ENCODE measurements at places on chromosomes 2 and 18.
A peak's percentile ranks its signal among the peaks of the same experiment; 100 is the strongest.

DNA sequence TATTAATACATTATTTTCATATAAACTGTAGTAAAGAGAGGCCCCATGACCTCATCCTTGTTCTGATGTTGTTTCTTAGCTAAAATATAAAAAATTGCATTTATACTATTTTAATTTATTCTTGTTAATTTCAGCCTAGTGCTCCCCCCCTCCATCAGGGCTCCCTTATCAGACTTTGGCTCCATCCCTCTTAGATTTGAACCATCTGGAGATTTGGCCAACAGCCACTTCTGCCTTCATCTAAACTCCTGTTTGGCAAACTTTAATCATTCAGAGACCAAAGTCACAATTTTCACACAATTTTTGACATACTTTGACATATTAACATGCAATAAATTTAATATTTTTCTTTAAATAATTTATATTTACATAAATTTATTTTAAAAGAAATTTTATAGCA is 569.3 kb downstream of the TDRD15 start:
- no peak for DNase-seq

DNA sequence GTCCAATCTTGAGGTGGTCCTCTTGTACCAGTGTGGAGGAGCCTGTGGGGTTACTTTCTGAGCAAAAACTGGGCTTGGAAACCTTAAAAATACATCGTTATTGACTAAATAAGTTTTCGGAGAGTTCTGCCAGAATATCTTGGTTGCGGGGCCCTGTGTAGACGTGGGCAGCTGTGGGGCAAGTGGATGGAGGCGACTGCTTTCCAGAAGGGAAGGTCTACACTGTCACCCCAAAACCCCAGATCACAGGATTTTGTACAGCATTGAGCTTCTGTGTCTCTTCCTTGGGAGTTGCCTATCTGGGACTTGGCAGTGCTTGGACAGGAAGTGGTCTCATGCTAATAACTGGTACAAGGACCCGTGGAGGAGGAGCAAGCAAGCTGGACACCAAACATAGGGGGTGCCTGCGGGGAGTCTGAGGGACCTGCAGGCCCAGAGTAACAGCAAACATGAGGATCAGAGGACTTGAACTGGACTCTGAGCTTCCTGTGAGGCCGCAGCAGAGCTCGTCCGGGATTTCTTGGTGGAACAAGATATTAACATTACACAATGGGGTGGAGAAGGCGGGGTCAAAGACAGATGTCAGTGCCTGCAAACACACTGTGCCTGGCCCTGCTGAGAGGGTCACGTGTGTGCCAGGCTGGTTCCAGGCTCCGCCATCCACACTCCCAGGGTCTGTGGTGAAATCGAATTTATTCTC is 48.0 kb upstream of the CTLA4 start:
- DNase-seq, result no peak

GRCh38 chr2:217431577-217432269 is 571.1 kb downstream of the TNS1 start:
- no peak for DNase-seq

DNA sequence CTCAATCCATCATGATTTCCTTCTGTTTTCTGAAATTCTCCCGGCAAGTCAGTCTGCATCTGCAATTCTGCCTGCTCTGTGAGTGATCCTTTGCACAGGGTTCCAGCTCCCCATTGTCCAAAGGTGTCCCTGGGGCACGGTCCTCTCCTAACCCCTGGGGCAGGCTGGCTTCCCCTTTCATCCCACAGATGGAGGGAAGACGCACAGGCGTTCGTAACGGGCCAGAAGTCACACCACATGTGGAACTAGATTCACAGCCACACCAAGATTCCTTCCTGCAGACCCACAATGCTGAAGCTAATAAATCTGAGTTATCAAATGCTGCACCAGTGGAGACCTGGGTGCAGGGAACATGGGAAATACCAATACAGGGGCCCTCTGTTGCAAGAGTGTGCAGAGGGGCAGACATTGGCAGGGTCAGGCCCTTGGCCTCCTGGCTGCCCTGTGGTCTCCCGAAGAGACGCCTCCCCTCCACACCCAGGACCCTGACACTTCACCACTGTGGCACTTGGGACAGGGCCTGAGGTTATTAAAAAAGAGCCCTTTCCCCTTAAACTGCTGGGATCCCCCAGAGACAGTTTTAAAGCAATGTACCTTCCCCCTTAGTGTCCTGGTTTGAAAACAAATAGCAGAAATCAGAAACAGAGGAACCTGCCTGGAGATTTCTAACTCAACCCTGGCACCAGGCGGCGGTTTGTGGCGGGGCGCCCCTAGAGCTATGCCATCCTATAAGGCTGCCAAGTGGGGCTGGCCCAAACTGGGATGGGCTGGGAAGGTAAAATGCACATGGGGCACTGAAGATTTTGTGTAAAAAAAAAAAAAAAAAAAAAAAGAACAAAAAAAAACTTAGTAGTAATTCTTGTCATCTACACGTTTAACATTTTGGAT is 15.4 kb downstream of the ZNF516 start:
- no peak for DNase-seq

DNA sequence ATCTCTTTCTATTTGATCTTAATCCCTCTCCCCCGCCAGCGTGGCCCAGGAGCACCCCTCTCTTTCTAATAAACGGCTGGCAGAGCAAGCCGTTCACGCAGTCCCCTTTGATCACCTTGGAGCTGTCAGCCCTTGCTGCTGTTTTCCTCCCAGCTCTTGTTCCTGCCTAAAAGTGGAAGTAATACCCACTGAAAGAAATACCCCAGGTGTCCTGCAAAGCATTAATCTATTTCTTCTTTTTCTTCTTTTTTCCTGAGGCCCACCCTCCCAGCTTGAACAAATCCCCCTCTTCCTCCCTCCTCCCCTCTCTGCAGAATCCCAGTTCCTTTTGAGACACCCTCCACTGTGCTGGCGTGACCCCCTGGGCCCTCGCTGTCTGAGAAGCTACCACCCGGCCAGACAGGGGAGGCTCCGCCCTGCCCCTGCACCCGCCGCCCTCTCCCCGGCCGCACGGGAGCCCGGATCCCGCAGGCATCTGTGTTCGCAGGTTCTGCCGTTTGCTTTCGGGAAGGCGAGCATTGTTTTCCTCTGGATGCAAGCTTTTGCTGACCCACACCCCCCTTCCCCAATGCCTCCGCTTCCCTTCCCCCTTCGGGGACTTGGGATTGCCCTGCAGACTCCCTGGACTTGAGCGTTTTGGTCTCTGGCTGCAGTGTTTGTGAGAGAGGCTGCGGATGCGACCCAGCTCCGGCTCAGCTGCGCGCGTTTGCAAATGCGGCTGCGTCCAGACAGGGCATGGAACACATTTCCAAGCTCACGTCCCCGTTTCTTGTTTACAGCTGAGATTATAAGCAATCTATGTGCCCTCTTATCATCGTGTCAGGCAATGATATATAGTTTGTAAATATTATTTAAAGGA is 631.5 kb downstream of the NYAP2 start:
- DNase-seq, result peak; percentile 76

GRCh38 chr2:56012221-56012765 is 88.7 kb upstream of the EFEMP1 start:
- no peak for DNase-seq

DNA sequence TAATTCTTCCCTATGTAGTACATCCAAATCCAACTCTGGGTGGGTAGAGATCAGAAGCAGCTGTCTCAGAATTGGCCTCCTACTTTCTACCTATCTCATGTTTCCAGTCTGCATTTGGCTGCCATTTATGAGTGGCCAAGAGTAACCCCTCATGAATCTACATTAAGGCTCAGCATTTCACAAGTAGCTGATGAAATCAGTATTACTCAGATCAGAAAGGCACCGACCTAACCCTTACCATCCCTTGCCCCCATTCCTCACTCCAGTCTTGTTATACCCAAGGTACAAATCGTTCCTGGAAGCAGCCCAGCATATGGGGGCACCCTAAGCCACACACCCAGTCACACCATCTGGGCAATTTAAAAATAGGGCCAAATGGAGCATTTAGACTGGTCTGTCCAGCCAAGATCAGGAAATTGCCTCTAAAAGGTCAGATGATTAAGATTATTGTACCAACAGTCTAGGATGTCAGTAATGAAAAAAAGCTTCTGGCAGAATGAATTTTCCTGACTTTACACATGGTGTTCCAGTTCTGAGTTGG is 37.1 kb downstream of the CD28 start:
- DNase-seq, result no peak

DNA sequence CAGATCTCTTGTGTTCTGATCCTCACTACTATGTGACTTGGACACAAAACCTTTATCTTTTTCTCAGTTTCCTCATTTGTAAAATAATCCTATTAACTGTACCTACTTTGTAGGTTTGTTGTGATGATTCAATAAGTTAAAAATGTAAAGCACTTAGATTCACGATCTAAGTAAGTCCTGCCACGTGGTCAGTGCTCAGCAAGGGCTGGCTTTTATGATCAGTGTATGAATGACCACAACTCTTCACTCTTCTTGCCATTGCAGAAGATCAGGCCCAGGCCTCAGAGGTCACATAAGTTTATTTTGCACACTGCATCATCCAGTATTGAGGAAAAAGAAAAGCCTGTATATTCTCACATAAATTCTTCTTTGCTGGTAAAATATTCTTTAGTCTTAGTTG is 1192.5 kb upstream of the ACVR2A start:
- DNase-seq, result no peak

DNA sequence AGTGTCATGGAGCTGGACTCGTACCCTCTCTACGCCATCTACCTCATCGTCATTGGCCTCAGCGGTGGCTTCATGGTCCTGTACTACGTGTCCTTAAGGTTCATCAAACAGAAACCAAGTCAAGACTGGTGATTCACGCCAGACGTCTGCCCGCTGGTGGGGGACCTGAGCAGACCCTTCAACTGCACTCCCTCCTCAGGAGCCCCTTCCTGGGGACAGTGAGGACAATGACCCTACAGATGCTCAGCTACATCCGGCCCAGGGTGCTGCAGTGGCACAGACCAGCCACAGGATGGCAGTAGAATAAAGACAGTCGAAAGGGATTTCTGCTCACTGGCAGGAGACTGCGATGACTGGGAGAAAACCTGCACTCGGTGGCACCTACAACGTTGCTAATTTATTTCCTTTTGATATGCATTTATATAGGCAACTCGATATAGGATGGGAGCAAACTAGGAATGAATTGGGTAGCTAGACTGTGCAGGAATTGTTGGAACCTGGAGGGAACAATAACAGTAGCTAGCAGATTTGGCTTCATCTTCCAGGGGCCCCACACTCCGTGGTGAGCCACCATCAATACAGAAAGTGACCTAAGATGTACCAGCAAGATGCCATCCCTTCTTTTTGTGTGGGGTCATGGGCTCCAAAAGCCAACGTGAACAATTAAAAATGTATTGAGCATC is 39.2 kb downstream of the ABCG8 start:
- DNase-seq, result peak; percentile 35

All from iPS DF 19.7 (cell line).